ENCODE measurements at places on chromosomes 3 and 15.

GRCh38 chr3:70740872-70741271 lies 428.4 kb upstream of the MDFIC2 start:
- DNase-seq, result no peak

- DNase-seq, result no peak
Observed at GRCh38 chr15:85545752-85546151, 165.3 kb downstream of the AKAP13 start.

GRCh38 chr3:171248426-171249111 lies 211.6 kb downstream of the TNIK start:
- no peak for DNase-seq

DNA sequence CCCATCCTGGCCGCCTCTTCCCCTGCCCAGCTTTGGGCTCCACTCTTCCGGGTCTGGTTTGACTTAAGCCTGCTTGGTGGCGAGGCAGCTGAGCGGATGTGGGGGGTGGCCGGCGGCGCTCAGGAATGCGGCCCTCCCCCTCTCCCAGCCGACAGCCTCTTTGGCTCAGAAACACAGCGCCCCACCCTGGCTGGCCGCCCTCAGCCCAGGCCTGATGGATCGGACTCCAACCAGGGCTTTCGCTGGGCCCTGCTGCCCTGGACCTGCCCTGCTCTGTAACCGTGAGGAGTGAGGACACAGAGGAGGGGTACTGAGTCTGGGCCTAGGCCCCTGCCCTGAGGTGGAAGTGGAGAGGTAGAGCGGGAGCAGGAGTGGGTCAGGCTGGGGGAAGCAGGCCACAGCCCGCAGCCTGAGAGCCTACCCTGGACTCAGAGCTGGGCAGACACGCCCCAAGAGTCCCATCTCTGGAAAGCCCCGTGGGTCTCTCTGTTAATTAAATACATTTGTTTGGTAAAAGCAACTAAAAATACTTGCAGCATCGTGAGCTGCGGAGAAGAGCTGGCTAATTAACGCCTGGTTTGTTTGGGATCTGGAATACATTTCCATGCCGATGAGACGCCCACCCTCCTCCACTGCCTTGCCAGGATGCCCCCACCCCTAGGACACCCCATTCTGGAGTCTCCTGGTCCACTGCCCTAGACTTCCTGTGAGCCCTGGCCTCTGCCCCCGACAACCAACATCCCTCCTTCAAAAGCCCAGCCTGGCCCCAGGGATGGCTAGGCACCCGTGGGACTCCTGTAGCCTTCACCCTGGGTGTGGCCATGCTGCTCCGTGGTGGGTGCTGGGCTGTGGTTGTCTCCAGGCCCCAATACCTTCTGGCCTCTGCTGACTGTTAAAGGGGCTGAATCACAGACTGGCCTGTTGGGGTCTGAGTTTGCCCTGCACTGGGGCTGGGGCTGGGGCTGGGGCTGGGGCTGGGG lies 19.6 kb downstream of the PLXNA1 start:
- DNase-seq, result no peak

DNA sequence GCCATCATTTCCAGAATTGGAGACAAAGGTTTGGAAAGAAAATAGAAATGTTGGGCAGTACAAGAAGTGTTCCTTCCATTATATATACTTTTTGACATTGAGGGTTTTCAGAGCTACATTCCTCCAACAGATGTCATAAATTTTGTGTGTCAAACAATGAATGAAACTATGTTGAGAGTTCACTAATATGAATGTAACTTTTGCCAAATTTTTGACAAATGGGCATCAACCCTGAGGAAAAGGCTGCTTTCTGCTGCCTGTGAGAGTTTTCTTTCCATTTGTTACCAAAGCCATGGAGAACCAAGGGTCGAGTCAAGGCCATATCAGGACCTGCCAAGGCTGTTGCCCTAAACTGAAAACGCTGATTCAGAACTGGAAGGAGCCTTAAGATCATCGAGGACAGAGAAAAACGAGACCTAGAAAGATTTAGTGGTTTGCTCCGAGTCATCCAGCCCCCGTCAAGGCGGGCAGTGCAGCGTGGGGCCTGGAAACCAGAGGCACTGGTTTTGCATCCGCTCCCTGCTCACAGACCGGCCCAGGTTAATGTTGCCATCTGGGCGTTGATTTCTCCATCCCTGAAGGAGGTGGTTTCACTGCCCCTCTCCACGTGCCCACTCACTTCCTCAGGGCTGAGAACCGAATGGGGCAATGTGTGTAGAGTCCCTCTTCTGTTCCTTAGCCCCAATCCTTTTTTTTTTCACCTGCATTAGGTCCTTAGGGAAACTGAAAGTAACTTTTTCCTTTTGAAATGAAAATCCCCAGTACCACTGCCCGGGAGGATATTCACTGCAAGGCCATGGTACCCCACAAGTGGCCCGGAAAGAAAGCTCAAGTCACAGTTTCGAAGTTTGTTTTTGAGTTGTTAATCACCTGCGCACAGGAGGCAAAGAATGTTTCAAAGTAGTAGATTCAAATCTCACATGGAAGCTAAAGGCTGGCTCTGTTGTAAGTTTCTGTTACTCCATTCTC lies 32.8 kb downstream of the TPM1 start:
- no peak for DNase-seq

All from omental fat pad (tissue), 4 donors.